Islet precursor cell (in vitro differentiated cells): ENCODE measurements at places on chromosomes 16 and 17.

GRCh38 chr17:63975541-63976092 lies 2.9 kb upstream of the SCN4A start:
- DNase-seq = no peak

- DNase-seq = no peak
Measured at GRCh38 chr17:45874151-45874550, 20.2 kb upstream of the MAPT start.

- no peak for DNase-seq
Measured at GRCh38 chr16:65783709-65784474, 582.6 kb upstream of the CDH5 start.

- peak; percentile 32 for DNase-seq
Measured at GRCh38 chr16:57593021-57593420, 35.4 kb upstream of the ADGRG1 start.

DNA sequence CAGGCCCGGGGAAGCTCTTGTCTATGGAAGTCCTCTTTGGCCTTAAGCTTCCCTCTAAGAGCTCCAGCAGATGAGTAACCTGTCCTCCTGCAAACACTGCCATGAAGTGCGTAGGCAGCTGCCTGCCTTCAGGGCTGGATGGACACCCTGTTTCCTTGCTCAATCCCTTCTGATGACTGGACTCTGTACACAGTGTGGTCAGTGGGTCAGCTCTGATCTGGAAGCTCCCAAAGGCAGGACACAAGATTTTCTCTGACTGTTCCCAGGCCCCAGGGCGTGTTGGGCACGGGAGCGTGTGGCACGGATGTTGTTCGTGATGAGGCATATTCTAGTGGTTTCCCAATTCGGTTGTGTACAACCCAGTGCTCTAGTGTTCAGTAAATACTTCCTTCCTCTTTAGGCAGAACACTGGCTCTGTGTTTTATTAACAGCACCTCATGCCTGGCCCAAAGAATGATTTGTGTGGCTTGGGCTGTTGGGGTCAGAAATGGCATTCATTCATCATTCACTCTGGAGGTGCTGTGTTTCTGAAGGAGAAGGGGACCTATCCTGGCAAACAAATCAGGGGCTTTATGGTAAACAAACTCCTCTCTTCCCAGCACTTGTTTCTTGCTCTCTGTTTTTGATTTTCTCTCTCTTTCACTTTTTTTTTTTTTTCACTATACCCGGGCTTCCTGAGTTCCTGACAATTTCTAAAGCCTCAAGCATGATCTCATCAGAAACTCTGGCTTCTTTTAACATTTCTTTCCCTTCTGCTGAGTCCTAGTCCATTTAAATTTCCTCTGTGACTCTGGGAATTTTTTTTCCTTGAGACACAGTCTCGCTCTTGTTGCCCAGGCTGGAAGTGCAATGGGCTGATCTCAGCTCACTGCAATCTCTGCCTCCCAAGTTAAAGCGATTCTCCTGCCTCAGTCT lies 12.0 kb upstream of the RNF157 start:
- peak; percentile 89 for DNase-seq

- no peak for DNase-seq
Measured at GRCh38 chr16:8718851-8719680, 44.6 kb downstream of the ABAT start.

- no peak for DNase-seq
Measured at GRCh38 chr16:87836844-87837581, 32.3 kb downstream of the SLC7A5 start.
